ENCODE measurements at places on chromosomes 12 and 14. TPM values are rescaled to one million over a fixed set of nuclear protein-coding genes. Genes with fewer than 3 reads are reported as not detected.

Gene TAS2R42
- not detected for total RNA-seq

DNA sequence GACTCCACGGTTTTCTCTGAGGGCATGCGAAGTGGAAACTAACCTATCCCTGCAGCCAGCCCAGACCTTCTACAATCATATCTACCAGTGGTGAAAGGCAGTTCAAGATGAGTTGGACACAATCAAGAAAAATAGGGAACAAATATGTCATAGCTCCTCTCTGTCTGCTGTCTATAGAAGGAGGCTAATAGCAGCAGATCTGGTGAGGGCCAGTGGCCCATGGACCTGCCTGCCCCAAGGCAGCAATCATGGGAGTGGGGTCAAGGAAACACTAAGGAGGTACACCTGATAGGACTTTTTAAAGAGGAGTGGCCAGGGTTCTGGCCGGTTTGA lies 149.5 kb downstream of the PRKCH start:
- DNase-seq = no peak

Gene XRCC3
- 3.4 TPM for total RNA-seq

DNA sequence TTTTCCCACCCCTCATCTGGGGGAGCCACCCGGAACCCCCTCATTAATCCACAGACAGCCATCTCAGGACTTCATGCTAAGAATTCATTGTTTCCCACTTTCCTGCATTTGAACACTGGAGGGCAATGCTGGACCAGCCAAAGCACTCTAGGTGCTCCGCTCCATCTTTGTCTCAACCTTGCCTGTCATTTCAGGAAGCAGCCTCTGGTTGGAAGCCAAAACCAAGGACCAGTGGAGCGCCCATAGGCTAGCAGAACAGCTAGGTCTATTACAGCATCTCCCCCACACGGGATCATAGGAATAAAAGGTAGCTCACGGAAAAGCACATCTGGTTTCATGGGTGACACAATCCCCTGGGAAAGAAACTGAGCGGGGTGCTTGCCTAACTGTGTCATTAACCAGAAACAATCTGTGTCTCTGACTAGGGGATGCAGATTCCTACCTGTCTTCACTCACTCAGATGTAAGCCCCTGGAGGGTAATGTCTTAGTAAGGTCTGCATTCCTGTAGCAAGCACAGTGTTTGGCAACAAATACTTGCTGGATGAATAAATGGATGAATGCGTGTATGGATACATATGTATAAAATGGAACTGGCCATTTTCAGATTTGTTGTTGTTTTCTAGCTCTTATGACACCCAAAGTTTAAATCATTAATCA lies 197.0 kb downstream of the DAD1 start:
- DNase-seq = no peak

Gene SLC39A5
- 157 TPM for total RNA-seq

GRCh38 chr12:54392485-54393206 lies 8.1 kb upstream of the ZNF385A start:
- DNase-seq = no peak

DNA sequence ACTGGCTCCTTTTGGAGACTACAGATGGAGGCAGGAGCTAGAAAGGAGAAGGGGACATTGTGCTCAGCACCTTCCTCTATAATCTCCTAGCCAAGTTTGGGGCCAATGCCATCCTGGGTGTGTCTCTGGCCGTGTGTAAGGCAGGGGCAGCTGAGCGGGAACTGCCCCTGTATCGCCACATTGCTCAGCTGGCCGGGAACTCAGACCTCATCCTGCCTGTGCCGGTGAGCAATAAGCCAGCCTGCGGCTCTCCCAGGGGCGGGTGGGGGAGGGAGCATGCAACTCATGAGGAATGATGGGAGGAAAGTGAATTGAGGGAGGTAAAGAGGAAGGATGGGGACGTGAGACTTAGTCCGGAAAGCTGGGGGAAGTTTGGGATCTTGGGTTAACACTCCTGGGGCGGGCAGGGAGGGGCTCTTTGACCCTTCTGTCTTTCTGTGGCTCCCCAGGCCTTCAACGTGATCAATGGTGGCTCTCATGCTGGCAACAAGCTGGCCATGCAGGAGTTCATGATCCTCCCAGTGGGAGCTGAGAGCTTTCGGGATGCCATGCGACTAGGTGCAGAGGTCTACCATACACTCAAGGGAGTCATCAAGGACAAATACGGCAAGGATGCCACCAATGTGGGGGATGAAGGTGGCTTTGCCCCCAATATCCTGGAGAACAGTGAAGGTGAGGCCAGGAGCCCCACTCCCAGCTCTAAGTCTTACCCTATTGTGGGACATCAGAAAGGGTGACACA lies 3.3 kb downstream of the ENO2 start:
- no peak for DNase-seq

DNA sequence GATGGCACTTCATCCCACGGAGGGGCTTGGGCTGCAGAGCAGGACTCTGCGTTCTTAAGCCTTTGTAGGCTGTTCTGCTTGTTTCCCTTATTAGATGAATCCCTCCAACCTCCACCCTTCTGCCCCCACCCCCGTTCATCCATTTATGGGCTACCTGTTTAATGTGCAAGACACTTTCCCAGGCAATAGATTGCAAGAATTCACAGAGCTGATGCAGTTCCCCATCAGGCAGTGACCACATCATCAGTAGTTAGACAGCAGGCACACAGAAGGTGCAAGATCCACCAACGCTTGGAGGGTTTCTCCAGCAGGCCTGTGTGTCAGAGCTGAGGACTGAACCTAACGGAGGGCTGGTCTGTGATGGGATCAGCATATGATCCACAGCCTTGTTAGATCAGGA lies 1.2 kb upstream of the C1R start:
- no peak for DNase-seq

Gene NDRG2
- 191 TPM for total RNA-seq

GRCh38 chr12:22415342-22416309 lies 81.1 kb upstream of the ST8SIA1 start:
- no peak for DNase-seq

DNA sequence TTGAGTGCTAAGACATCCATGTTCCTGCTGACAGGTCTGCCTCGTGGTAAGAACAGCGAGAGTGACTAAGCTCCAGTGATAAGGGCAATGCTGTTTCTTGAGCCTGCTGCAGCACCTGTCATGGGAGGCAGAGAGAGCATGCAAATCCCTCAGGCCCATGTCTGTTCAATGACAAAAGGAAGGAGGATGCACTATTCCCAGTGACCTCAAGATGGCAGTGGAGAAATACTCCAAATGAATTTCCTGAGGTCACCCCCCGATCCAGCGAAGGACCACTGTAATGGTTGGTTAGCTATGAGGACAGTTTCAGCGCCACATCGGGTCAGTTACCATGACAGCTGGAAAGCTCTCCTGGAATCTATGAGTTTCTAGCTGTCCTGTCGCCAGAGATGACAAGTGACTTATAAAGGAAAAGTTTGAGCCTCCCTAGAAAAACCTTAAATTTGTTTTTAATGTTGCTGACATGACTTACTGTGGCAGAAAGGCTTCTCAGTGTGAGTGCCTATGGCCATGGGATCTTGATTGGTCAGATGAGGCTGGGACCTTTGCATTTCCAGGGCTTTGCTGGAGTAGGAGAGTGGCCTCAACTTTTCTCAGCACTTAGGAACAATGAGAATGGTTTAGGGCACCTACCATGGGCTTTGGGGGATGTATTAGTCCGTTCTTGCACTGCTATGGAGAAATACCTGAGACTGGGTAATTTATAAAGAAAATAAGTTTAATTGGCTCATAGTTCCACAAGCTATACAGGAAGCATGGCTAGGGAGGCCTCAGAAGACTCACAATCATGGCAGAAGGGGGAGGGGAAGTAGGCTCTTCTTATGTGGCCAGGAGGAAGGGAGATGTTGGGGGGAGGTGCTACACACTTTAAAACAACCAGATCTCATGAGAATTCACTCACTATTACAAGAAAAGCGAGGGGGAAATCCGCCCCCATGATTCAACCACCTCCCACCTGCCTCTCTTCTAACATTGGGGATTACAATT lies 88.0 kb upstream of the TMEM260 start:
- no peak for DNase-seq

- DNase-seq = no peak
Measured at GRCh38 chr14:55138091-55138490, 9.0 kb downstream of the LGALS3 start.

Gene GALNT8
- total RNA-seq = 0.19 TPM

GRCh38 chr12:28552251-28552970 lies 362.2 kb downstream of the CCDC91 start:
- no peak for DNase-seq

Gene LALBA
- total RNA-seq = not detected

DNA sequence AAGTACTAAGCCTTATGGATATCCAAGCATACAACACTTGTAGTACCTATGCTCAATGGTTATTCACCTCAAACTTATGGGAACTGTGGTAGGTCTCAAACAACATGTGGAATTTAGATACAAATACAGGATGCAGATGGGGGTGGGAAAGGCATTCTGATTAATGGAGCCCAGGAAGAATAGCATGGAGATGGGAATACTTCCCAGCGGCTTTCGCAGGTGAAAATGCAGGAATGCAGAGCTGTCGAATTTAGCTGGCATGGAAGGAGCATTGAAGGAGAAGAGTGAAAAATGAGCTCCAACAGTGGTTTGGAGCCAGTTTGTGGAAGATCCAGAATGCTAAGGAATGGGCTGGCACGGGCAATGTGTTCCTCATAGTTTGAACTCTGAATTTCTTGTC lies 89.9 kb downstream of the NKX2-1 start:
- DNase-seq = no peak

Gene RIMKLB
- 5.3 TPM for total RNA-seq

GRCh38 chr12:107361970-107362369 lies 268.6 kb upstream of the CRY1 start:
- DNase-seq = no peak

GRCh38 chr14:24434036-24434435 lies 4.3 kb downstream of the KHNYN start:
- no peak for DNase-seq

Measured in liver (tissue), 10 donors.